CD4-positive, alpha-beta memory T cell (primary cell): ENCODE measurements at places on chromosomes 4 and X. TPM values are rescaled to one million over a fixed set of nuclear protein-coding genes. Genes with fewer than 3 reads are reported as not detected.

DNA sequence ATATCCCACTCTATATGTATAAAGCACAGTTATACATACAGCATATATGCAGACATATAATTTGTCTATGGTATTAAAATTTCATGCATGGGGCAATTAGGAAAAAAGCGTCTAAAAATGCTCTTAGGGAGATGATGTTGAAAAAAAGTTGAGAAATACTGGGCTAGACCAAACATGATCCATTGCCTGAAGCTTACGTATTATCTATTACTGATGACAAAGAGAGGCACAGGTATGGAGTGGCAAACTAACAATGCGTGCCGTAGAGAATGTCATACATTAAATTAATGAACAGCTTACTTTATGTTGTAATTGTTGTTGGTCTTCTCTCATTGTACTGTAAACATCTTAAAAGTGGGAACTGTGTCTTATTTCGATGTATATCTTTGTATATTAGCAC is 13.9 kb downstream of the RHOH start:
- peak overlapping the region; percentile 62 for H3K27ac ChIP-seq
- H3K4me3 ChIP-seq: peak overlapping the region; percentile 41
- peaks cover 22% of the 10 kb centered on the region for H3K36me3 ChIP-seq

Gene PHOX2B
- total RNA-seq: not detected

- no peak overlapping the region for H3K27ac ChIP-seq
- H3K27me3 ChIP-seq: no peaks in the 10 kb centered on the region
- no peaks in the 10 kb centered on the region for H3K4me1 ChIP-seq
- no peak for DNase-seq
- no peaks in the 10 kb centered on the region for H3K36me3 ChIP-seq
- no peak overlapping the region for H3K4me3 ChIP-seq
Observed at GRCh38 chr4:121448231-121448630, 67.4 kb upstream of the QRFPR start.

- H3K4me3 ChIP-seq: no peak overlapping the region
- no peaks in the 10 kb centered on the region for H3K4me1 ChIP-seq
- H3K27me3 ChIP-seq: no peaks in the 10 kb centered on the region
- H3K27ac ChIP-seq: no peak overlapping the region
Observed at GRCh38 chrX:102044496-102044895, 81.0 kb upstream of the TCEAL2 start.

Gene TCEAL2
- 2.1 TPM for total RNA-seq

DNA sequence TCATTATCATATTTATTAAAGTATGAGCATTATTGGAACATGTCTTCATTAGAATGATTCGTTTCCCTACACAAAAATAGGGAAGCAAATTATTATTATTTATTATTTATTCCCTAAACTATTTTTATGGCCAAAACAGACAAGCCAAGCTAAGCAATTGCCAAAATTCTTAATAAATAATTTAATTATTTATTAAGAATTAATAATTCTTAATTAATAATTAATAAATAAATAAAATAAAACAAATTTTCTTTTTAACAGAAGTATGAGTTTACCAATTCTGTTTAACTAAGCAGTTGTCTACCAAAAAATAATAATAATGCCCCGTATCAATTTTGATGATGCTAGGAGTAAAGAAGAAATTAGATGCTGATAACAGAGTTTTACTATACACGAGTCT is 1080.8 kb upstream of the AGA start:
- no peak for DNase-seq
- no peaks in the 10 kb centered on the region for H3K27me3 ChIP-seq
- no peaks in the 10 kb centered on the region for H3K36me3 ChIP-seq
- H3K27ac ChIP-seq: no peak overlapping the region
- H3K4me3 ChIP-seq: no peak overlapping the region
- H3K4me1 ChIP-seq: no peaks in the 10 kb centered on the region

GRCh38 chrX:18664947-18665346 is 7.0 kb downstream of the RS1 start:
- no peak overlapping the region for H3K27ac ChIP-seq
- no peaks in the 10 kb centered on the region for H3K27me3 ChIP-seq
- H3K36me3 ChIP-seq: no peaks in the 10 kb centered on the region
- no peak for DNase-seq
- no peaks in the 10 kb centered on the region for H3K4me1 ChIP-seq
- no peak overlapping the region for H3K4me3 ChIP-seq

Gene SORCS2
- total RNA-seq: not detected

DNA sequence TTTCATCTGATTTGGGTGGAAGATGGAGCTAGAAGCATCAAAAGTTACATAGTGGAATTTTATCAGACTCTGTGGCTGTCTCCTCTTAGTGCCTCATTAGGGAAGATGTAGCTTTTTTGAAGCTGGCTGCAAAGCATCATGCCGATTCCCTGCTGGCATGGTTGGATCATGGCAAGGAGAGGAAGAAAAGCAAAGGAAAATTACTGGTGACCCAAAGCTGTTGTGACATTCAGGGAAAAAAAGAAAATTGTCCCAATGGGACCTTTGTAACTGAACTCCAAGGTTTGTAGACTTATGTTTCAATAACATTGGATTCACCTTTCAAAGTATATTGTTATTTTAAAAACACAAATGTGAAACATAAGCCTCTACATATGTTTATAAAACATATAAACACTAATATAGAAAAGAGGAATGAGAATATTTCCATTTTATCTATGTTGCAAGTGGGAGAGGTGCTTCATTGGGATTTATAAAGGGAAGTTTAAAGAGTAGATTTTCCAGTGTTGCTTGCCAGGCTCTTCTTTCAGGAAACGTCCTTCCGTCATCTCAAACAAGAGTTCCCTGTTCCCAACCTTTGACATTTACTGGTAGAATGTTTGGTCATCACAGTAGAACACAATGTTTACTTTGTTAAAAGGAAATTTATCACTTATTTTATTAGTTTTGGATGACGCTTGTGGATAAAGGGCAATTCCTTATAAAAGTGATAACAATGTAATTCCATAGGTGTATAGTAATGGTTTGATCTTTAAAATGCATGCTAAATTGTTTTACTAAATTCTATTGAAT is 190.1 kb upstream of the GPRIN3 start:
- no peak overlapping the region for H3K4me3 ChIP-seq
- no peak for DNase-seq
- H3K4me1 ChIP-seq: no peaks in the 10 kb centered on the region
- H3K27ac ChIP-seq: no peak overlapping the region

DNA sequence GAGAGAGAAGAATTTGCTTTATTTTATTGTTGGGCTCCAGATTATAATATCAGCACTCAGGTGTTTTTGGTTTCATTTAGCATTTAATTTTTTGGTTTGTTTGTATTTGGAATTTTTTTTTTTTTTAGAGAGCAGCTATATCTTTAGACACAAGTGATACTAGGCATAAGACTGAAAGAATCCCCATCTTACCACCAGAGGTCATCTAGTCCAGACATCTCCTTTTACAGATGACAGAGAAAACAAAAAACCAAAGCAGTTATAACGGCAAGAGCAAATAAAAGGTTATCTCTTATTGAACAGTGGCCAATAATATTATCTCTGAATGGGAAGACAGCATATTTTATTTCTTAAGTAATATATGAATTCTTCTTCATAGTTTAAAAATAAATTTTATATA is 22.8 kb downstream of the USP38 start:
- DNase-seq: no peak
- no peak overlapping the region for H3K4me3 ChIP-seq
- H3K4me1 ChIP-seq: no peaks in the 10 kb centered on the region
- peaks cover 46% of the 10 kb centered on the region for H3K36me3 ChIP-seq
- H3K27me3 ChIP-seq: no peaks in the 10 kb centered on the region
- H3K27ac ChIP-seq: no peak overlapping the region

GRCh38 chr4:109760682-109761081 is 30.8 kb upstream of the PLA2G12A start:
- no peaks in the 10 kb centered on the region for H3K4me1 ChIP-seq
- H3K27ac ChIP-seq: no peak overlapping the region
- H3K27me3 ChIP-seq: no peaks in the 10 kb centered on the region
- no peak for DNase-seq

GRCh38 chr4:123812066-123812390 is 415.4 kb downstream of the SPRY1 start:
- no peak for DNase-seq
- H3K36me3 ChIP-seq: no peaks in the 10 kb centered on the region
- H3K27ac ChIP-seq: no peak overlapping the region
- no peaks in the 10 kb centered on the region for H3K4me1 ChIP-seq
- no peaks in the 10 kb centered on the region for H3K27me3 ChIP-seq

DNA sequence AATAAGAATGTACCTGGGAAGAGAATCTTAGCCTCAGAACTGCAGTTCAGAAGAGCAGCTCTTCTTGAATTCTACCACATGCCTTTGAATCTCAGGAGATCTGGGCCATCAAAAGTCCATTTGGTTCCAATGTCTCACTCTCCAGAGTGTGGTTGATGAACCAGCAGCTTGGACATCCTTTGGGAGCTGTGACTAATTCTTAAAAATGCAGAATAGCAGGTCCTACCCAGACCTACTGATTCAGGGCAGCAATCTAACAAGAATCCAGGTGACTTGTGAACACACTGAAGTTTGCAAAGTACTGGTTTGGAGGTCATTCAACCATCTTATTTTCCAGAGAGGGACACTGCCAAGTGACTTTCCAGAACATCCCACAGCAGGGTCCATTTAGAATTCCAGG is 244.7 kb downstream of the PACRGL start:
- H3K4me3 ChIP-seq: no peak overlapping the region
- no peaks in the 10 kb centered on the region for H3K27me3 ChIP-seq
- H3K27ac ChIP-seq: no peak overlapping the region
- DNase-seq: no peak
- H3K36me3 ChIP-seq: no peaks in the 10 kb centered on the region
- H3K4me1 ChIP-seq: no peaks in the 10 kb centered on the region

- no peak overlapping the region for H3K4me3 ChIP-seq
- no peaks in the 10 kb centered on the region for H3K36me3 ChIP-seq
- no peaks in the 10 kb centered on the region for H3K27me3 ChIP-seq
- H3K27ac ChIP-seq: no peak overlapping the region
- H3K4me1 ChIP-seq: no peaks in the 10 kb centered on the region
- no peak for DNase-seq
Observed at GRCh38 chrX:133856819-133857218, 128.6 kb downstream of the GPC3 start.

Gene TBC1D25
- 22.8 TPM for total RNA-seq

DNA sequence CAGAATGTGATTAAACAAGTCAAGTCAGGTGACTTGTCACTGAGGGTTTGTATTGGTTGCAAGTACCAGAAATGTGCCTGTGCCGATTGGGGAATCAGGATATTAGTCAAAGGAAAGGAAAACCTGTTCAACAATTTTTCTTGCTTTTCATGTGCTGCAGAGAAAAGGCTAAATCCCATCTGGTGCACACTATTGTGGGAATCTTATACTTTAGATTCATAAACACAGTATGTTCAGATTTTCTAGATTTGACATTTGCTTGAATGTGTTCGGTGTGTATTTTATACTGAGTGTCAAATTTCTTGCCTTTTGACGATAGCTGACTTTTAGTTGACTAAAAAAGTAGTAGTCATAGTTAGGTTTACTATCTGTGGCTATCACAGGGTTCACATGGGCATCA is 37.6 kb downstream of the GAB1 start:
- no peak overlapping the region for H3K4me3 ChIP-seq
- H3K36me3 ChIP-seq: no peaks in the 10 kb centered on the region
- H3K27ac ChIP-seq: no peak overlapping the region

- H3K27me3 ChIP-seq: no peaks in the 10 kb centered on the region
- H3K4me3 ChIP-seq: no peak overlapping the region
- peaks cover 30% of the 10 kb centered on the region for H3K36me3 ChIP-seq
- DNase-seq: no peak
Observed at GRCh38 chrX:40063555-40063954, 34.2 kb downstream of the BCOR start.

DNA sequence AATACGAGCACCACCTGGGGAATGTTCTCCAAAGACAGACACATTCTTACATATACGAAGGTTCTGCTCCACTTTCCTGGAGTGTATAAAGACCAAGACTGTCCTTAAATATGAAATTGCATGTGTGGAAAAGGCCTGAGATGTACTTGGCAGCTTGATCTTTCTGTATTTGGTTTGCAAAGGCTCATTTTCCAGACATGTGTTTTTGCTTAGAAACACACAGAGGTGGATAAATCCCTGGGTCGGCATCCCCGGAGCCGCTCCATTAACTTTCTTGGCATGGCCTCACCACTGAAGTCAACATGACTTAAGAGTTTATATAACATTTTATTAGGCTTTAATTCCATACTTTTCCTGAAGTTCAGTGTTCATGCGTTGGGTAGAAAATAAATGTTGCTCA is 239.4 kb downstream of the LDB2 start:
- no peak overlapping the region for H3K27ac ChIP-seq
- no peaks in the 10 kb centered on the region for H3K27me3 ChIP-seq
- H3K4me1 ChIP-seq: no peaks in the 10 kb centered on the region
- no peak overlapping the region for H3K4me3 ChIP-seq

Gene CITED1
- not detected for total RNA-seq

DNA sequence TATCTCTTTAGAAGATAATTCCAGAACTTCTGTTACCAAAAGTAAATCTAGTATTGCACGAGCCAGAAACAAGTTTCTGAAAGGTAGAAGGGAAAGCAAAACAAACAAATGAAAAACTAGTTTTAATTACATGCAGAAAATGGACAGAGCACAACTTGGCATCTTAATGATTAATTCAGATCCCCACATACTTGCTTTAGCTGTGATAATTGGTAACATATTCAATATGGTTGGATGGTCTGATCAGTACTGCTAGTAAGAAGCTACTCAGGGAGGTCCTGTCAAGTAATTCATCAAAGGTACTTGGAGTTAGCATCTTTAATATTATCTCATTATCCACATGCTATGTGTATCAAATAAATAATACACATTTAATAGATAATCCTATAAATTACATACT is 204.3 kb downstream of the TRAM1L1 start:
- no peaks in the 10 kb centered on the region for H3K27me3 ChIP-seq
- no peak overlapping the region for H3K27ac ChIP-seq
- no peaks in the 10 kb centered on the region for H3K4me1 ChIP-seq
- no peaks in the 10 kb centered on the region for H3K36me3 ChIP-seq
- no peak for DNase-seq

- H3K4me1 ChIP-seq: peaks cover 3% of the 10 kb centered on the region
- no peaks in the 10 kb centered on the region for H3K36me3 ChIP-seq
- no peak overlapping the region for H3K27ac ChIP-seq
Observed at GRCh38 chr4:87502580-87503238, 26.5 kb downstream of the SPARCL1 start.

Gene SSX1
- not detected for total RNA-seq
